Stimulated activated CD4-positive, alpha-beta T cell treated with anti-CD3 and anti-CD28 coated beads, Interleukin-1b, Interleukin-23, amount 100 ng/mL, for 1 hour (primary cell): ENCODE measurements at places on chromosomes 2 and 18.

DNA sequence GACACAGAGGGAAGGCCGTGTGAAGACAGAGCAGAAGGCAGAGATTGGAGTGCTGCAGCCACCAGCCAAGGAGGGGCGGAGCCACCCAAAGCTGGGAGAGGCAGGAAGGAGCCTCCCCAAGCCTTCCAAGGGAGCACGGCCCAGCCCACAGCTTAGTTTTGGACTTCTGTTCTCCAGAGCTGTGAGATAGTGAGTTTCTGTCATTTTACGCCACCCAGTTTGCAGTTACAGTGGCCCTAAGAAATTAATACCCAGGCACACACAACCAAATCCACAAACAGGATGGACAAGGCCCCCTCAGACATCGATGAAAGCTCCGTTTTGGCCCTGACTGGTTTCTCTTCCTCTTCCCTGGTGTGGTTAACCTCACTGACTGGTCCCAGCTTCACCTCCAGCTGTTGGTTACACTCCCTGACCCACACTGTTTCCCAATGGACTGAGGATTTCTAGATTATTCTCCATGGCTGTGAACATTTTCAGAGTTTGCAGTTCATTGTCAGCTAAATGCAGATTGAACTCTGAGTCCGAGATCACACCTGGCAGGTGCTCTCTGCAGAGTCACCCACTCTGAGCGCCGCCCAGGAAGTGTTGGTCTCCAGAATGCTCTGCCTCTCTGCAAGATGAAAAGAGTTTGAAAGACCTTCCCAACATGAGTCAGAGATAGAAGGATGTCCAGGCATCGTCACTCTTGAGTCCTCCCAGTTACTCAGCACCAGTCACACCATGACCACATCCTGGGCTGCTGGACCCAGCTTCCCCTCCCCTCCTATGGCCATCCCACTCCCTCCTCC, 100.2 kb downstream of the TWIST2 start:
- DNase-seq, result no peak

DNA sequence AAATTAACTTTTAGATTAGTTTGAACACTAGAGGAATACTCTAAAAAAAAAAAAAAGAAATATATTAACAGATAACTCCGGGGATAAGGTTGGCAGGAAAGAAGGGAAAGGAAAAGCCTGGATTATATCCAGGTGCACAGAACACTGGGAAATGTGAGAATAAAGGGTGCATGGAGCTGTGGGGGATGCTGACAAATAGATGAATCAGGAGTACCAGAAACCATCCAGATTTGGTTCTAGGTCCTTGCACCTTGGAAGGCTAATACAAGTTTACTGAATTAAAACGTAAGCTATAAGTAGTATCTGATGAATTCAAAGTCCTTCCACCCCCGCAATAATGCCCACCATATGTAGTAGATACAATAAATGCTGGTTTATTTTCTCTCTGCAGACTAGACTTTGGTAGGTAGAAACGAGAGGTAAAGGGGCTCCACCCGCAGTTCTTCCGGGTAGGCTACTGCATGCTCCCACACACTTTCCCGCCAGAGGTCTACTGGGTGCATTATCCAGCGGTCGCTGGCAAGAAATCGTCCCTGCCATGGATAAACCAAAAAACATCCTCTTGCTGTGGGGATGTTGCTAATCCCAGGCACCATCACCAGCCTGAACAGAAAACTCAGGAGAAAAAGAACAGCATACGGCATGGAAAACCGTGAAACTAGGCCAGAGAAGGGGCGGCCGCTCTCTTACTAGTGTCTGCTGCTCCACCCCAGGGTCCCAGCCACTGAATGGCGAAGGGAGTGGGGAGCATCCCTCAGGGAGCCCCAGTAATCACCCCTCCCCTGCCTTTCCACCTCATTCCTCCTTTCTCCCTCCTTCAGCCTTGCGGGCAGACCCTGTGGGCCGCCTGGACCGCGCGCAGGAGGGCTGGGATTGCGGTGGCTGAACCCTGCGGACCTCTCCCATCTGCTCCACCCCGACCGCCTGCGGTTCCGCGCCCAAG, 1.5 kb downstream of the CNRIP1 start:
- DNase-seq, result no peak

- no peak for DNase-seq
Observed at GRCh38 chr2:161388146-161388779, 27.8 kb upstream of the TBR1 start.

DNA sequence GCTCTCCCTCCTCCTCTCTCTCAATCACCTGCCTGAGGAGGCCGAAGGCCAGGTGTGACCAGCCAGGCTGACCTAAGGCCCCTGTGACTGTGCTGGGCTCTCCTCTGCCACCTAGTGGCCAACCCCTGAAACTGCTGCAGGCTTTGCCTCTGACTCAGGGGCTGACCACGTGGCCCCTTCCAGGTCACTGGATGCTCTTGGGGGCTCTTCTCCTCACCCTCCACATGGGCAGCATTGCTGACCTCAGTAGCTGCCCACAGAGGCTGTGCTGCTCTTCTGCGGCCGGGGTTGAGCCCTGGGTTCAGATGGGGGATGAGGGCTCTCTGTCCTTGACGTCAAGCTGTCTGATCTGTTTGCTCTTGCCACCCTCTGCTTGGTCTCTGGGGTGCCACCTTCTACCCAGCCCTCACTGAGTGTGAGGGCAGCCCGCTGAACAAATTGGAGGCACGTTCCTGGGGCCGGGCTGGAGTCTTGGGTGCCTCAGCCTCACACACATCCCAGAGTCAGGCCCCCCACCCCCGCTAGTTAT, 122.7 kb downstream of the TWIST2 start:
- DNase-seq, result peak; percentile 8

DNA sequence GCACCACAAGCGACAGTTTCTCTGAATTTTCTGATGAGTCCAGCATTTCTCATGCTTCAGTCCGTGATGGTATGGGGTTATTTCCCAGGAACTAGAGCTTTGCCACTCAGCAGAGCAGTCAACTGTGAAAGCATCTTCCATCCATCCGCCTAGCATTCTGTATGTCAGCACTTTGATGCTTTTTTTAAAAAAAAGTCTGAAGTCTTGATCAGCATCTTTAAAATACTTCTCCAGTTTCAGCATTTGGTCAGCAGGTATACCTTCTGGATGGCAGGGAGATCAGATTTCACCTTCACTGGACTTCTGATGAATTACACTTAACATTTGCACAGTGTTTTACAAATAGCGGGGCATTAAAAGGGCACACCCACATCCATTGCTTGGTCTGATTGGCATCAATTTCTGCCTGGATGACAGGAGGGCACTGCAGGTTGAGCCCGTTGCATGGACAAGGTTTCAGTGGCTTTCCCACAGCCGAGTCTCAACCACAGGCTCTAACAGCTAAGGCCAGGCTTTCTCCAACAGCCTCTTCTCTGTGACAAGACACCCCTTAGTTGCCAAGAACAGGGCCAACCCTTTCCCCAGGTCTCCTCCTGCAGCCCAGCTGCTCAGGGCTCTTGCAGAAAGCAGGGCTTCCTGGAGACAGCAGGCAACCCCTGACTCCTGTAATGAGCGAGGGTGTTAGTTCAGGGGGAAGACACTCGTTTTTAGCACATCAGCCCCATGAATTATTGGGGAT, 54.0 kb downstream of the EMILIN2 start:
- no peak for DNase-seq

GRCh38 chr2:151437630-151438029, 27.9 kb downstream of the RIF1 start:
- no peak for DNase-seq

- no peak for DNase-seq
Observed at GRCh38 chr2:237889016-237889415, 29.6 kb downstream of the RAMP1 start.

- DNase-seq, result no peak
Observed at GRCh38 chr2:98683728-98684127, 47.2 kb downstream of the MGAT4A start.

- no peak for DNase-seq
Observed at GRCh38 chr18:78911751-78912283, 67.8 kb upstream of the SALL3 start.

- no peak for DNase-seq
Observed at GRCh38 chr2:188766471-188766856, 207.7 kb upstream of the COL3A1 start.

DNA sequence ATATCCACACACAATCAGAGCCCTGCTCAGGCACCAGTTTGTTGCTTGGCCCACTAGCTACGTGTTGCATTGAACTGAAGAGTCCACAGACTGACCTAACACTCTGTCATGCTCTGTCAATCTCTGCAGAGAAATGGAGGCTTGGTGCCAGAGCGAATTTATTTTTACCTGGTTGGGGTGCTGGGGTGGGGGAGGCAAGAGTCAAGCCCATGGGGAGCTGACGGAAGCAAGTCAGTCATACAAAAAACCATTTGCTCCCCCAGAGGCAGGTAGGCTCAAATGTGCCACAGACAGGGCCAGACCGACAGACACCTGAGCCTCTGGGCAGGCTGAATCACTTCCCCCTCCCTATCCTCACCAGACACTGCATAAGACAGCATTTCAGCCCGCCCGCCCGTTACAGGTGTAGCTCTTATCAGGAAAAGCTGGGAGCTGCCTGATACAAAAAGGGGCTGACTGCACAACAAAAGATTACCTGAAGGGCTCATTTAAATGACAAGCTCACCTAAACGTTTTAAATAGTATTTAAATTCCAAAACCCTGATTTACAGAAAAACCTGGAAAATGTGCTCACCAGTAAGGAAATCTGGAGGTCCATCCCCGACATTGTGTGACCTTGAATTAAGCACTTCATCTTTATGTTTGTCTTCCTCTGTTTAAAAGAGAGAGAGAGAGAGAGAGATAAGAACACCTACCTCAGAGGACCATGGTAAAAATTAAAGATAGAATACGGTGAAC, 2.1 kb upstream of the PCBP1 start:
- peak; percentile 66 for DNase-seq

GRCh38 chr18:77134611-77135010, 2.0 kb upstream of the MBP start:
- no peak for DNase-seq

DNA sequence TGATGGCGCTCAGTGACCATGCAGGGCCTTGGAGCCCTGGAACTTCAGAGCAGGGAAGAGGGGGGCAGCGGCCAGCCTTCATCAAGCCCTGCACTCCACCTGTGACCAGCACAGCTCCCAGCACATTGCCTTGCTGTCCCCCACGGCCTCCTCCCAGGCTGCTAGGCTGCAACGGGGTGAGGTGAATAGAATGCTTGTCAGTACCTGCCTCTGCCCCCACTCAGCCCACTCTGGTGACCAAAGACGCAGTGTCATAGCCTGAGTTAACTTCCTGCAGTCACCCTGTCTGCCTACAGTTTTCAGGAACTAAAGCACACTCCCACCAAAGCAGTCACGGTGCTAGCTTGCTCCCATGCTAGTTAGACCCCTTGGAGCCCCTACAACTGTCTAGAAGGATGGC, 72.1 kb downstream of the STPG4 start:
- DNase-seq, result no peak

DNA sequence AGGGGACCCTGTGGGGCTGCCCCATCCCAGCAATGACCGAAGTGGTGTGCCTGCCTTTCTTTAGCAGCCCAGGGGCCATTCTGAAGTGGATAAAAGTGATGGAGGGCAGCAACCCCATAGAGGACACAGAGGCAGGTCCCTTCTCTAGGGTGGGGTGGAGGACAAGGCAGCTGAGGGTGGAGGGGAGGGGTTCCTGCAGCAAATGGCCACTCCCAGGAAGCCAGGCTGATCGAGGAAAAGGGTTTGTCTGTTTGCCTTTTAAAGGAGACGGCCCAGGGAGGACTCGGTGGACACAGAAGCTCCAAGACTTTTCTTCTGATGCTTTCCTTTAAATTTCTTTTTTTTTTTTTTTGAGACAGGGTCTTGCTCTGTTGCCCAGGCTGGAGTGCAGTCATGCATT, 272.8 kb downstream of the TWIST2 start:
- no peak for DNase-seq

GRCh38 chr2:213317929-213318328, 33.7 kb downstream of the SPAG16 start:
- DNase-seq, result no peak

DNA sequence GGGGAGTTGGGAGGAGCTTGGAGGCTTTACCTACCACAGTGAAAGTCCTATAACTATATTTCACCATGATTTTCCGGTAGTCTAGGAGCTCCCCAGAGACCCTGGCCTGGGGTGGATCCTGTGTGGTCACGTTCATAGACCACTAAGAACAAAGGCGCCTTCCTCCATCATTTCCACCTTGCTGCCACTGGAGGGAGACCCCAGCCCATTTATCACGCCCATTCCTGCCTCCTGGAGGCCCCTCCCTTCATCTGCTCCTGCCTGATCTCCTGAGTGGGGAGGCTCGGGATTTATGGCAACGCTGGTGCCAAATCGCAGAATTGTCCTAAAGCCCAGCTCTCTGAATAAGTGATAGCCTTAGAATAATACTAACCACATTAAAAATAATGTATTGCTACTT, 507.6 kb upstream of the SPHKAP start:
- DNase-seq, result no peak

DNA sequence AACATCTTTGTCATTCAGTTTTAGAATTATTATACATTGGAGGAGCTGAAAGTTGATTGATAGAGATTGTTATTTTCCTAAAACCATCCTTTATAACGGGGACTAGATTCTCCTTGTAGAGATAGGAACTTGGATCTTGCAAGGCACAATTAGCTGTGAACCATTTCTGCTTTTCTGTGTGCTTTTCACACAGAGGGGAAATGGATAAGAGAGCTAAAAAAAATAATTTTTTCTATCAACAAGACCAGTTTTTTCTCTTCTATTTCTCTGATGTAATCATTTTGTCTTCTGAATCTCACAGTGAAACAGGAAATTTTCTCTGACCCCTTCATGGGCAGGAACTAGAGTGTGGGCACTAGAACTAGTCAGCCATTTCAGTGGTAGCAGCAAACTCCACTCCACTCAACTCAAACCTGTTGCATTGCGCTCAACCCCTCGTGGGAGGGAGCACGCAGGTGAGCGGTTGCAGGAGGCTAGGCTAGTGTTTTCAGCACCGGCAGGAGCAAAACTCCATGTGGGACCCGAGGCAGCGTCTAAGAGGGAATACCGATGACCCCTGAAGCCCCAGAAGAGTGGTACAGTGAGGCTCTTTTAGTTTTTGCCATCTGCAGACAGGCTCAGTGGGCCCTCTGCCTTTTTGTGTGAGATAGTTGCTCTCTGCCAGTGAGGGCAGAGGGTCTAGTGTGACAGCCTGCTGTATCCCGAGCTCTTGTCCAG, 24.0 kb upstream of the SLC39A10 start:
- no peak for DNase-seq

DNA sequence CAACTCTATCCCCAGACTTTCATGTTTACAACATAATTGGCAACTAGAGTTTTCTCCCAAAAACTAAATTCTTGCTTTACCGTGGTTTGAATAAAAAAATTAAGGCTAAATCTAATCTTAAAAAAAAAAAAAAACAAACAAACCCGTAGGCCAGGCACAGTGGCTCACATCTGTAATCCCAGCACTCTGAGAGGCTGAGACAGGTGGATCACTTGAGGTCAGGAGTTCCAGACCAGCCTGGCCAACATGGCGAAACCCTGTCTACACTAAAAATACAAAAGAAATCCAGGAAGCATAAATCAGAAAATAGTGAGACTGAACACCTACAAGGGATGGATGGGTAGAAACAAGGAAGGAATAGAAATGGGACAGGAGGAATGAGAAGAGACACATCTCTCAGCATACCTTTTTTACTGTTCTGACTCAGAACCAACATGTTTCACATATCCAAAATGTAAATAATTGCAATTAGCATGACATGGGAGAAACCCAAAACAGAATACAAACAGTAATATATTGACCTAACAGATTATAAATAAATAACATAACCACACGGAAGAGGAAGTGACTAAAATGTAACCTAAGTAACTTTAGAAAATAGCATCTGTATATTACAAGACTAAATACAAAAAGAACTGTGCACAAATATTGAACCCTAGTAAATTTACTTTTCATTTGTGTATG, 17.5 kb downstream of the MGAT4A start:
- no peak for DNase-seq

GRCh38 chr2:233867993-233868532, at the start of gene MSL3B:
Gene MSL3B, minus strand, starts transcription at chr2:233868386.
- no peak for DNase-seq
